ENCODE measurements at places on chromosomes 12 and 14. TPM values are rescaled to one million over a fixed set of nuclear protein-coding genes. Genes with fewer than 3 reads are reported as not detected.

GRCh38 chr14:22977684-22978486 lies 4.5 kb downstream of the AJUBA start:
- DNase-seq, result no peak

DNA sequence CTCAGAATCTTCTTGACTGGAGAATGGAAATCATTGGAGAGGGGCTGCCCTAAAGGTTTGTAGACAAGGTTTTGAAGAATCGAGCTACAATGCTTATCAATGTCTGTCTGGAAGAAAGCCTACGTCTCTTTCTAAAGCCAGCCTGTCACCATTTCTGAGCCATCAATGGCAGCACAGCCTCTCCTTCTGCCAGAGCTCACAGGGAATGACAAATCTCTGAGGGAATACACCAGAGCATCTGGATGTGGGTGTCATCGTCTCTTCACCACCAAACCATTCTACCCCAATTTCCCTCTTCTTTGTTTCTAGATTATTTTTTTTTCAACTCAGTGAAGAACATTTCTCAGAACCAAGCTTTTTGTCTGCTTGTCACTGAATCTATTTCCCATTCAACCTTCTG lies 349.7 kb downstream of the EMP1 start:
- no peak for DNase-seq

- DNase-seq, result no peak
These were observed 450.5 kb upstream of the FAR2 start for GRCh38 chr12:28698553-28698952.

Gene PLBD1
- 14.2 TPM for total RNA-seq

Gene MIP
- not detected for total RNA-seq
